ENCODE measurements at places on chromosomes 2 and 18. TPM values are rescaled to one million over a fixed set of nuclear protein-coding genes. Genes with fewer than 3 reads are reported as not detected.

The ACADL gene
- total RNA-seq: 0.28 TPM

The SP110 gene
- total RNA-seq: 10.1 TPM

The FAHD2B gene
- 10.3 TPM for total RNA-seq

The DSG4 gene
- 0.05 TPM for total RNA-seq

The LYG2 gene
- not detected for total RNA-seq

The CCDC138 gene
- total RNA-seq: 6.3 TPM

The PLA2R1 gene
- total RNA-seq: 2.1 TPM

The ALPI gene
- total RNA-seq: not detected

The IL36B gene
- not detected for total RNA-seq

The LCT gene
- not detected for total RNA-seq

The SLC23A3 gene
- total RNA-seq: 0.28 TPM

The SPHKAP gene
- total RNA-seq: not detected

Measured in airway epithelial cell (primary cell).